ENCODE measurements at places on chromosomes 5 and 9. TPM values are rescaled to one million over a fixed set of nuclear protein-coding genes. Genes with fewer than 3 reads are reported as not detected.
A peak's percentile ranks its signal among the peaks of the same experiment; 100 is the strongest.

DNA sequence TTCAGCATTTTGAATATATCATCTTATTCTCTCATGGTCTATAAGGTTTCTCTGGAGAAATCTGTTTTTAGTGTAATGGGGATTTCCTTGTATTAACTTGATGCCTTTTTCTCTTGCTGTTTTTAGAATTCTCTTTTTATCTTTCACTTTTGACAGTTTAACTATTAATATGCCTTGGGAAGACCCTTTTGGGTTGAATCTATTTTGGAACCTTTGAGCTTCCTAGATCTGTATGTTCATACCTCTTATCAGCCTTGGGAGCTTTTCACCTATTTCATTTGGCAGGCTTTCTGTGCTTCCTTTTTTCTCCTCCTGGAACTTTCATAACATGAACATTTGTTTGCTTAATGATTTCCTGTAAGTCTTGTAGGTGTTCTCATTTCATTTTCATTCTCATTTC, 22.2 kb downstream of the RCL1 start:
- no peaks in the 10 kb centered on the region for H3K4me1 ChIP-seq
- H3K27ac ChIP-seq = no peak overlapping the region
- no peaks in the 10 kb centered on the region for H3K27me3 ChIP-seq
- no peak for DNase-seq
- no peaks in the 10 kb centered on the region for H3K36me3 ChIP-seq

DNA sequence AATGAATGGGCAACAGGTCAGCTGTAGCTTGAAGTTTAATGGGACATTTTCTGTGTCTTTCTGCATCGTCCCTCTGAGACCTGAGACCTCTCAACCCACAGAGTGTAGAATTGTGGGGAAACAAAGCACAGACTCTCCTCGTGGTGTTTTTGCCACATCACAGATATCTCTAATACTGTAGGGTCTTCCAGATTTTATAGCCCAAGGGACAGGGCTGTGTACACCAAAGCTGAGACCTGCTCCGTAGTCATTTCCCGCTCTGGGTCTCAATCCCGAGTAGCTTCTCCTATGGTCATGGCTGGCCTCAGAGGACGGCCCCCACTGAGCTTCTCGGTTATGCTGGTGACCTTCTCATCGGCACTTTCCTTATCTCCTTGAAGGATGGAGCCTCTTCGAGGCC, 14.9 kb upstream of the CLK4 start:
- no peak for DNase-seq
- peaks cover 12% of the 10 kb centered on the region for H3K36me3 ChIP-seq
- peaks cover 9% of the 10 kb centered on the region for H3K4me1 ChIP-seq
- H3K27me3 ChIP-seq = peaks cover 12% of the 10 kb centered on the region

DNA sequence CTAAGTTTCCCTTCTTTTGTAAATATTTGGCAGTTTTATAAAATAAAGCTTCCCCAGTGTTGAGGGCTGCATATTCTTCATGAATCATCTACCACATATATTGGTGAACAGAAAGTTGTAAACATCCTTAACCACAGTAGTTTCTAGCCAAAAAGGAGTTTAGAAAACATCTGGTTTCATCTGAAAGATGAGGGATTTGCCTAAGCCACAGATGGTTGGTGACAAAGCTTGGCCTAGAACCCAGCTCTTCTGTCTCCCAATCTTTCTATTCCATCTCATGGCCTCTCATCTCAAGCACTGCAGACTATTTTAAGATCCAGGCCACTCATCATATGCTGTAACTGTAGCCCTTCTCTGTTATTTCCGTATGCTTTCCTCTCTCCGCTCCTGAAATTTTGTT, 232.3 kb upstream of the TRPM3 start:
- H3K4me3 ChIP-seq = no peak overlapping the region
- no peaks in the 10 kb centered on the region for H3K36me3 ChIP-seq
- DNase-seq = no peak

- no peak for DNase-seq
- H3K36me3 ChIP-seq = no peaks in the 10 kb centered on the region
- H3K27ac ChIP-seq = no peak overlapping the region
- H3K4me3 ChIP-seq = no peak overlapping the region
- H3K4me1 ChIP-seq = peaks cover 5% of the 10 kb centered on the region
Observed at GRCh38 chr5:126338635-126339034, 84.6 kb upstream of the GRAMD2B start.

DNA sequence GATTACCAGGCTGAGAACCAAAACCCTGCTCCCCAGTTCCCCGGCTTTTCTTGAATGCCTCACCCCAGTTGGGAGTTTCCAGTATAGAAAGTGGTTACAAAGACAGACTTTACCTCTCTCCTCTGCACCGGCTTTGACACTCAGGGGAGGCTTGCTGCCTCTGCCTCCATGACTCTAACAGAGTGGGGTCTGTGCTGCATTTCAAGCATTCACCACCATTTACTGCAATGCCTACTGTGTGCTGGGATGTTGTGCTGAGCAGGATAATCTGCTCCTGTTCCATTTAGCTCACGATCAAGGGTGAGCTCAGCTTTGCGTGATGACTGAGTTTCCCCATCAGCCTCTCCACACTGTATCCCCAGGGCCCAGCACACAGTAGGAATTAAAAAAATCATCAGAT, 39.9 kb upstream of the AKNA start:
- H3K36me3 ChIP-seq = no peaks in the 10 kb centered on the region
- no peak for DNase-seq
- peaks cover 17% of the 10 kb centered on the region for H3K27me3 ChIP-seq
- H3K4me1 ChIP-seq = no peaks in the 10 kb centered on the region
- no peak overlapping the region for H3K4me3 ChIP-seq

DNA sequence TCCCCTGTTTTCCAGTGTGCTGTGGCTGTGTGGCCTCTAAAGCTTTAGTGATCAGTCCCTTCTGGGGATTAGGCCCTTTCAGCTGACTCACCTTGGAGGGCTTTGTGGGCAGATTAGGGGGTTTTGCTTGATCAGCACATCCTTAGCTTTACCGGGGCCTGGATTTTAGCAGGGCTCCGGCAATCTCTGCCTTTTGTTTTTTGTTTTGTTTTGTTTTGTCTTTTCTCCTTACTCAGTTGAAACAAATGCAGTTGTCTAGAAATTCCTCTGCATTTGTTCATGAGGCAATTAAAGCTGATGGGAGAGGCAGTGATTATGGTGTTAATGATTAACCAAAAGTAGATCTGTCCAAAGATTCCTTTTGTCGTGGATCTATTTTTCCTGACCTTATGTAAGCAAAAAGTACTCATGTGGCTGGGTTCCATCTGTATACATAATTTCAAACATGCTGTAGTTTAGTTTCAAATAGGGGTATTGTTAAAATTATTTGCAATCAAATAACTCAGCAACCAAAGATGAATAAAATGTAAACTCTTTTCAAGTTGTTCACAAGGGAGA, 5.2 kb upstream of the TDRD7 start:
- H3K27ac ChIP-seq = peak overlapping the region; percentile 48
- H3K36me3 ChIP-seq = peaks cover 4% of the 10 kb centered on the region
- H3K4me1 ChIP-seq = peaks cover 31% of the 10 kb centered on the region
- no peak overlapping the region for H3K4me3 ChIP-seq
- no peak for DNase-seq
- no peaks in the 10 kb centered on the region for H3K27me3 ChIP-seq

- DNase-seq = no peak
- no peak overlapping the region for H3K4me3 ChIP-seq
- no peak overlapping the region for H3K27ac ChIP-seq
Observed at GRCh38 chr5:143964919-143965318, 153.0 kb downstream of the HMHB1 start.

GRCh38 chr5:75338408-75338807, 1.4 kb downstream of the HMGCR start:
- peaks cover 35% of the 10 kb centered on the region for H3K4me1 ChIP-seq
- H3K4me3 ChIP-seq = no peak overlapping the region
- H3K27ac ChIP-seq = no peak overlapping the region

GRCh38 chr9:13143281-13143680, 136.2 kb downstream of the MPDZ start:
- peak overlapping the region; percentile 93 for H3K27ac ChIP-seq
- H3K4me3 ChIP-seq = no peak overlapping the region
- H3K4me1 ChIP-seq = peaks cover 20% of the 10 kb centered on the region
- DNase-seq = peak; percentile 6
- peaks cover under 1% of the 10 kb centered on the region for H3K36me3 ChIP-seq

- DNase-seq = no peak
- H3K27me3 ChIP-seq = no peaks in the 10 kb centered on the region
- no peaks in the 10 kb centered on the region for H3K4me1 ChIP-seq
- no peaks in the 10 kb centered on the region for H3K36me3 ChIP-seq
- H3K4me3 ChIP-seq = no peak overlapping the region
- no peak overlapping the region for H3K27ac ChIP-seq
Observed at GRCh38 chr9:98538203-98538602, 170.5 kb downstream of the GABBR2 start.

- no peak for DNase-seq
- no peaks in the 10 kb centered on the region for H3K36me3 ChIP-seq
- H3K27ac ChIP-seq = no peak overlapping the region
Observed at GRCh38 chr5:97338729-97339128, 155.7 kb upstream of the RIOK2 start.

GRCh38 chr5:74579215-74579614, 61.3 kb downstream of the ENC1 start:
- H3K27me3 ChIP-seq = peaks cover 1% of the 10 kb centered on the region
- H3K27ac ChIP-seq = no peak overlapping the region
- H3K36me3 ChIP-seq = no peaks in the 10 kb centered on the region

- no peak overlapping the region for H3K4me3 ChIP-seq
- peaks cover 1% of the 10 kb centered on the region for H3K27me3 ChIP-seq
- H3K4me1 ChIP-seq = peaks cover 5% of the 10 kb centered on the region
- no peak overlapping the region for H3K27ac ChIP-seq
- H3K36me3 ChIP-seq = no peaks in the 10 kb centered on the region
Observed at GRCh38 chr9:89978185-89978584, 373.4 kb downstream of the GADD45G start.

- no peaks in the 10 kb centered on the region for H3K36me3 ChIP-seq
- H3K27me3 ChIP-seq = peaks cover 8% of the 10 kb centered on the region
- H3K27ac ChIP-seq = no peak overlapping the region
- H3K4me3 ChIP-seq = no peak overlapping the region
Observed at GRCh38 chr5:176725521-176726280, 78.4 kb downstream of the TSPAN17 start.

- H3K4me3 ChIP-seq = no peak overlapping the region
- no peaks in the 10 kb centered on the region for H3K27me3 ChIP-seq
- no peaks in the 10 kb centered on the region for H3K36me3 ChIP-seq
Observed at GRCh38 chr9:127022913-127023660, 99.3 kb downstream of the ANGPTL2 start.

DNA sequence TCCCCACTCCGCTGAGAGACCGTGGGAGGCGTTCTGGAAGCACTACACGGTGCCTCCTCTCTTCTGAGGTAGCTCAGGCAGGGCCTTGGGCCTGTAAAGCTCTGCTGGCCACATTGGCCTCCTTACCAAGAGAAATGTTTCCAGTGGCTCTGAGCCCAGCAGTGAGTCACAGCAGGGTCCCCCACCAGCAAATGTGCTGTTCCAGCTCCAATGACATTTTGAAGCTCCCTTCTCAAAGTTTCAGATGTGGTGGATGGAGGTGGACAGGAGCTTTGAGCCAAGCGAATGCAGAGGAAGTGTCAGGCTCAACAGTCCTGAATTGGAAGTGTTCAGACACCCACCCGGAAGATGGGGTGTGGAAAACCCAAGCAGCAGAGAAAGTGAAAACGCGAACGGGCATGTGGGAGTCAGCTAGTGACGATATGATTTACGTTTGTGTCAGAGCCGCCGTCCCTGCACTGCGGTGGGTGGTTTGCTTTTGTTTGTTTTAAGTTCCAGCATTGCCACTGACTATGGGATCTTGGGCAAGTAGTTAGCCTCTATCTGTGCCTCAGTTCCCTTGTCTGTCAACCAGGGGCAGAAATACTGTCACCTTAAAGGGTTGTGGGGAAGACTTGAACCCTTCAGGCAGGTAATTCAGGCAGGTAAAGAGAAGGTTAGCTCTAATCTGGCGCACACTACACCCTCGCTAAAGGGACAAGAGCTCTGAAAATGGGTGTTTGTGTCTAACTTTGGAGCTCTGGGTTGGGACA, 38.2 kb downstream of the C5orf15 start:
- no peaks in the 10 kb centered on the region for H3K36me3 ChIP-seq
- peaks cover 4% of the 10 kb centered on the region for H3K27me3 ChIP-seq
- no peak overlapping the region for H3K27ac ChIP-seq
- DNase-seq = no peak
- H3K4me1 ChIP-seq = peaks cover 6% of the 10 kb centered on the region
- H3K4me3 ChIP-seq = no peak overlapping the region

DNA sequence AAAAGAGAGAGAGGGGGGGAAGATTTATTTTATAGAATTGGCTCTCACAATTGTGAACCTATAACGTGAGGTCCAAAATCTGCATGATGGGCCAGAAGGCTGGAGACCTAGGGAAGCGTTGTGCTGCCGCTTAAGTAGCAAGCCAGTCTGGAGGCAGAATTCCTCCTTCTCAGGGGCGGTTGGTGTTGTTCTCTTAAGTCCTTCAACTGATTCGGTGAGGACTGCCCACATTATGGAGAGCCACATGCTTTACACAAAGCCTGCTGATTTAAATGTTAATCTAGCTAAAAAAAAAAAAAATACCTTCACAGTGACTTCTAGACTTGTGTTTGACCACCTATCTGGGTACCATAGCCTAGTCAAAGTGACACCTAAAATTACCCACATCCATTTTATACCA, 64.2 kb upstream of the CKS2 start:
- DNase-seq = no peak
- H3K4me1 ChIP-seq = peaks cover 7% of the 10 kb centered on the region
- no peaks in the 10 kb centered on the region for H3K27me3 ChIP-seq
- no peak overlapping the region for H3K27ac ChIP-seq
- no peaks in the 10 kb centered on the region for H3K36me3 ChIP-seq

- peak; percentile 83 for DNase-seq
- peaks cover 6% of the 10 kb centered on the region for H3K27me3 ChIP-seq
- H3K4me3 ChIP-seq = no peak overlapping the region
- H3K36me3 ChIP-seq = peaks cover 12% of the 10 kb centered on the region
- no peak overlapping the region for H3K27ac ChIP-seq
Observed at GRCh38 chr5:140239939-140240700, 62.8 kb downstream of the PFDN1 start.

DNA sequence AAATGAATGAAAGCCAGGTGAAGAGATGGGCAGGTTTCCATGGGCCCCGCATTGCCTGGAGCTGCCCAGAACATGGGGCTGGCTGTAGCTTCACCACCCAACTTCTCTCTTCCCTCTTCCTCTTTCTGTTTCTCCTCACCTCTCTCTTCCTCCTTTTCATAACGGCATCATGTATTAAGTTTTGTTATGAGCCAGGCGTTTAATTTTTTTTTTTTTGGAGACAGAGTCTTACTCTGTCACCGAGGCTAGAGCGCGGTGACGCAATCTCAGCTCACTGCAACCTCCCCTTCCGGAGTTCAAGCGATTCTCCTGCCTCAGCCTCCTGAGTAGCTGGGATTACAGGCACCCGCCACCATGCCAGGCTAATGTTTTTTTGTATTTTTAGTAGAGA, 13.0 kb upstream of the SPINK4 start:
- peaks cover 2% of the 10 kb centered on the region for H3K27me3 ChIP-seq
- H3K36me3 ChIP-seq = peaks cover 3% of the 10 kb centered on the region
- H3K27ac ChIP-seq = no peak overlapping the region

- no peak overlapping the region for H3K4me3 ChIP-seq
- H3K36me3 ChIP-seq = no peaks in the 10 kb centered on the region
- no peak for DNase-seq
- no peaks in the 10 kb centered on the region for H3K27me3 ChIP-seq
Observed at GRCh38 chr5:104080646-104081175, 518.1 kb upstream of the NUDT12 start.

Gene TOR4A
- total RNA-seq = 37.7 TPM

Gene UBTD2
- 38.8 TPM for total RNA-seq

Gene DRD1
- total RNA-seq = 0.18 TPM

Gene ADGRV1
- 23.1 TPM for total RNA-seq

Gene TNFSF15
- not detected for total RNA-seq

Gene STX17
- total RNA-seq = 28.5 TPM

Gene HBEGF
- total RNA-seq = 22.6 TPM

Gene ADAMTSL1
- total RNA-seq = 18.2 TPM

Gene FAM151B
- 2.1 TPM for total RNA-seq

Gene GAS1
- total RNA-seq = 11.2 TPM

Gene DIRAS2
- not detected for total RNA-seq

Gene OCLN
- total RNA-seq = 26.4 TPM

Gene ANKRD18B
- 0.41 TPM for total RNA-seq

Gene SV2C
- 0.15 TPM for total RNA-seq

Gene SLC46A2
- total RNA-seq = not detected
